ENCODE measurements at places on chromosomes 4 and X.

GRCh38 chr4:151807220-151807619 is 46.4 kb upstream of the GATB start:
- no peak for DNase-seq

GRCh38 chrX:43693602-43694406 is 37.7 kb downstream of the MAOA start:
- DNase-seq = no peak

DNA sequence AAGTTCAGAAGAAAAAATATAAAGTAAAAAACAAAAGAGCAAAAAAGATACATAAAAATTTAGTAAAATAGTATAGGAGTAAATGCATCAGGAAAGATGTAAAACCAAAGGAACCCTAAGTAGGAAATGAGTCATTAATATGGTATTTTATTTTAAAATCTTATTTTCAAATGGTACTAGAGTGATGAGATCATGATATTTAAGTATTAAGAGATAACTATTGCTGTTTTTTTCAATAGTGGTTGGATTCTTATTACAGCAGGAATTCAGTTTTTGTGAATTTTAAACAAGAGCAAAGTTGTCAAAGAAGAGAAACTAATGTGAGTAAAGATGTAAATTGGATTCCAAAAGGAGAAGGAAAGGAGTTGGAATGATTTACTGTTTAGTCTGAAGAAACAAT is 20.0 kb downstream of the EMCN start:
- DNase-seq = no peak

DNA sequence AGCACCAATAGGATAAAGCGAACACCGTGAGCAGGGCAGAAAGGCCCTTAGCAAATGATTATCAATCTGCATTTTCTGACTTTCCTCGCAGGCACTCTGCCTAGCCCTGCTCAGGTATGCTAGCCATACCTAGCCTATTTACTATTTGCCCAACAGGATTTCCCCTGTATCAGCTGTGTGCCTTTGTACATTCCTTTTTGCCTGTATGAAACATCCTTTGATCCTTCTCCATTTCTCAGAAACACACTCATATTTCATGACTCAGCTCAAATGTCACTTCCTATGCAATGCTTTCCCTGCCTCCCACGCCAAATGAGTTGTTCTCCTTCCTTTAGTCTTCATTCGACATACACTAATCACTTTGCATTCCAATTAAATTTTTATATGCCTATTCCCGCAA is 37.2 kb downstream of the PCDH7 start:
- no peak for DNase-seq

DNA sequence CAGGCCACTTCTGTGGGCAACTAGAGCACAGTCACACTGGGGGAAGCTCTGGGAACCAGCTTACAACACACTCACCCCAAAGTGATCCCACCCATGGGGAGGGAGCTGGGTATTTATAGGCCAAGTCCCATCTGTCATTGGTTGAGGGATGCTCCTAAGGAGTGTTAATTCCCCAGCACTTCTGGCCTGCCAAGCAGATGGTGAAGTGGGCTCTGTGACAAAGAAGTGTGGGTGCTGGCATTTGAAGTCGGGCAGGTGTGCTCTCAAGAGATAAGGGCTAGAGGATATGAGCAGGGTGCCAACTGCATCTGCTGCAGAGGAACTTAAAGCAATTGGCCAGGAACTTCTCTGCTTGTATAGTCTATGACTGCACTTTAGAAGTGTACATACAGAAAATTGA is 30.9 kb downstream of the PTCHD1 start:
- DNase-seq = peak; percentile 34

DNA sequence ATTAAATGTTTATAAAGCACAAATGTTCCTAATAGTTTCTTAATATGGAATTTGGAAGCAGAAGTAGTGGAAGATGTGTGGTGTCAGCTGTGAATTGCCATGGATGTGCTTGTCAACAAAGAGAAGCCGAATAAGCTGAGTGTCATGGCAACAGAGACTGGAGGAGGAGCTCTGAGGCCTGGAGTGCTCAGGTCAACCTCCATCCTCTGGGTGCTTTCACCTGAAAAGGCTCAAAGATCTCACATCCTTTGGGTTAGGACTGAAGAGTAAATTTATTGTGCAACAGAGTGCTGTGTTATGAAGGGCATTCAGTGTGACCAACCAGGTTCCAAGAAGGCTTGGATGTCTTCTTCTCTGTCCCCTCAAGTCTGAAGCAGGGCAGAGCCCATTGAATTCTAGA is 18.7 kb downstream of the SGMS2 start:
- no peak for DNase-seq

GRCh38 chr4:73434311-73434710 is 1.7 kb upstream of the AFP start:
- DNase-seq = no peak

DNA sequence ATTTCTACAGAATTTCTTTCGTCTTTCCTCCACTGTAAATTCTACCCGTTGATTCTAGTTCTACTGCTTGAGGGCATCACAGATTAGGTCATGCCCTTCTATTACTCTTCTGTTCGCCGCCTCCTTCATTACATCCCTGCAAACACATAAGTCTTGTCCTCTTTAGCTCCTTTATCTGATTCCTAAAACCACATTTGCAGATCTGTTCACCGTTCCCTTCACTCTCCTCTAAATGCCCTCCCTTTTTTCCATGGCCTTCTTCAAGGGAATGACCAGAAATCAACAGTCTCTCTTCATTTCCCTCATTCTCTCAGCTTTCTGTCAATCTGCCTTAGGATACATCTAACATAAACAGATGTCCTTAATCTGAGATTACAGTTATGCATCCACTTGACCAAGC is 43.1 kb downstream of the BTC start:
- DNase-seq = peak; percentile 56

GRCh38 chr4:159014859-159015258 is 88.0 kb upstream of the RAPGEF2 start:
- DNase-seq = no peak

GRCh38 chr4:61003301-61003700 is 196.8 kb upstream of the ADGRL3 start:
- no peak for DNase-seq

GRCh38 chr4:153485860-153486259 is 19.7 kb downstream of the TMEM131L start:
- peak; percentile 40 for DNase-seq

- no peak for DNase-seq
Measured at GRCh38 chrX:66015900-66016689, 23.8 kb downstream of the VSIG4 start.

DNA sequence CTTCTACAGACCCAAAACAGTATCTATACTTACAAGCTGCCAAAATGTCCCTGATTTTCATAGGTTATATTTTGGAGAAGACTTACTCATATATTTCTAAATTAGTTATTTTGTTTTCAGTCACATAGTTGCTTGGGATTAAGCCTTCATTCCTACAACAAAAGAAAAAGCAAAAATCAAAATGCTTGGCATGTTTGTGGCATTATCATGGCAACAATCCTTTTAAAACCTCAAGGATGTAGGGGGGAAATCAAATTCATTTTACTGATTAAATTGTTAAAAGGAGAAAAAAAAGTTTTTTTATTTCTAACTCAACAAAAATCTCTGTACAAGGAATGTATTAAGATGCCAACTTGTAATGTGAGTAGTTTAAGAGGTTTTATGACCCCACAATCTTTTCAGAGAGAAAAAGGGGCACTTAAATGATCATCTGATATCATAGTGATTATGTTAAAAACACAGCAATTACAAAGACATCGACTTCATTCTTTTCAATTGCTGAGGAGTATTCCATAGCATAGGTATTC is 23.5 kb downstream of the TXK start:
- no peak for DNase-seq
